ENCODE measurements at places on chromosomes 6 and 20. TPM values are rescaled to one million over a fixed set of nuclear protein-coding genes. Genes with fewer than 3 reads are reported as not detected.

DNA sequence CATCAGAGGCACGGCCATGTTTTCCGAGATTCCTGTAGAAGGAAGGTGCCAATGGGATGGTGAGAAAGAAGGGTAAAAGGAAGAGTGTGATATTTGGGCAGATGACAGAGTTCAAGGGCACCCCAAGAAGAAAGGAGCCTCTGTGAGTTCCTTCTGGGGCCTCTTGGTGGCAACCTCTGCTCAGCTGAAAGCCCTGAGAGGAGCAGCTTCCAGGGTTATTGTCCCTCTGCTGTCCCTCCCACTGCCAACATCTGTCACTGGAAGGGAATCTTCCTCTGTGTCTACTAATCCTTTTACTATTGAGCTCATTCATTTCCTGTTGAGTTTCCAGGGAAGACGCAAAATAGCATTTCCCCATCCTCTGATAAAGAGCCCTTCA is 40.0 kb upstream of the KCNK16 start:
- peak; percentile 19 for DNase-seq

DNA sequence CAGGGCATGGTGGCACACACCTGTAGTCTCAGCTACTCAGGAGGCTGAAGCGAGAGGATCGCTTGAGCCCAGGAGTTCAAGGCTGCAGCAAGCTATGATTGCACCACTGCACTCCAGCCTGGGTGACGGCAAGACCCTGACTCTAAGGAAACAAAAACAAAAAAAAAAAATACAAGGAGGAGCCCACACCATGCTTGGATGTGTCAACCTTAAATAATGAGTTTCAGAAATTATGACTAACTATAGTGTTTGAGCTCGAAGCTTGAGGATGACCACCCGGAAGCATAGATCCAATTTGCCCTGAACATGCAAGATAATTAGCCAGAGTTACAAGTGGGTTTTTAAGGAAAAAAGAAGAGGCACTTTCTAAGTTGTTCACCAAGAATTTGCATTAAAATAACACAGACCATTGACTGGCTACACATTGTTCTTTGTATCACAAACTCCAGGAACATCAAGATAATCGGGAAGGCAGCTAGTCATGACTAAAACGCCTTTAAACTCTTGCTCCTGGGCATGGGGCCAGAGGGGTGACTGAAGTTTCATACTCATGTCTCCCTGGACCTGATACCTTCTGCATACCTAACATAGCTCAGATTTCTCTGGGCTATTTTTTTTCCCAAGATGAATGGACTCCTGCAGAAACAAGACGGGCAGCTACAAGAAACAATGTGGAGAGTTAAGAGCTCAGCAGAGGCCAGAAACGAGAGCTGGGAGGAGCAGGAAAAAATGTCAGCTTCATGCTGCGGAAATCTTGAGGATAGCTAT is 289.6 kb downstream of the PREX1 start:
- peak; percentile 71 for DNase-seq

DNA sequence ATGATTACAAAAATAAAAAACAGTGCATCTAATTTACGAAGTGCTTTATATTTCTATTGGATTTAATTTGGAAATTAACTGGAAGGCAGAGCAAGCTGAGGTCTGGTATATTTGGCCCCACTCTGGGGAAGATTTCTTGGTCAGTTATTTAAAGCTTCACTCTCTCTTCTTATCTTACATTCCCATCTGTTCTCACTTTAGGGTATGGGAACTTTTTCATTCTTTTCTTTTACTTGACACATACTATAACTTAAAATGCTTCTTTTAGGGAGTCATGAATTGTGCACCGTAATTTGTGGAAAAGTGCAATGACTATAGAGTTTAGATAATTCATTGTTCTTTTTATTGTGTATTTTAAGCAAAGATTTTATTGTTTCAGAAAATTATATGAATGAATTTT is 170.4 kb downstream of the BCKDHB start:
- no peak for DNase-seq

- no peak for DNase-seq
Measured at GRCh38 chr6:10401632-10402223, 13.1 kb downstream of the TFAP2A start.

DNA sequence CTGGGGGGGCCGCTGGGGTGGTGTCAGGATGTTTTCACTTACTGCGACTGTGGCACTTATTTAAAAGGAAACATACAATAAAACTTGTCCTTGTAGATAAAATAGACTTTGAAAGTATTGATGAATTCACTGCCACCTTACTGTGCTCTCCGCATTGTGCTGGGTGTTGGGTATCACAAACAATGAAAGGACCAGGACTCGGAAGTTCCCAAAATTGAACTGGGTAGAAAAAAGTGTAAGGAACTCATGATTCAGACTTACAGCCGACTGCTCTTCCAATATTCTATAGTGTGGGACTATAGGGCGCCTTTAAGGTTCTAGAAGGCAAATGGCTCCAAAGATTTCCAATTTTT is 32.1 kb upstream of the ID4 start:
- DNase-seq = no peak

CEBPB gene
- total RNA-seq = 226 TPM

- DNase-seq = no peak
Measured at GRCh38 chr20:5720696-5721095, 29.5 kb upstream of the SHLD1 start.

DNA sequence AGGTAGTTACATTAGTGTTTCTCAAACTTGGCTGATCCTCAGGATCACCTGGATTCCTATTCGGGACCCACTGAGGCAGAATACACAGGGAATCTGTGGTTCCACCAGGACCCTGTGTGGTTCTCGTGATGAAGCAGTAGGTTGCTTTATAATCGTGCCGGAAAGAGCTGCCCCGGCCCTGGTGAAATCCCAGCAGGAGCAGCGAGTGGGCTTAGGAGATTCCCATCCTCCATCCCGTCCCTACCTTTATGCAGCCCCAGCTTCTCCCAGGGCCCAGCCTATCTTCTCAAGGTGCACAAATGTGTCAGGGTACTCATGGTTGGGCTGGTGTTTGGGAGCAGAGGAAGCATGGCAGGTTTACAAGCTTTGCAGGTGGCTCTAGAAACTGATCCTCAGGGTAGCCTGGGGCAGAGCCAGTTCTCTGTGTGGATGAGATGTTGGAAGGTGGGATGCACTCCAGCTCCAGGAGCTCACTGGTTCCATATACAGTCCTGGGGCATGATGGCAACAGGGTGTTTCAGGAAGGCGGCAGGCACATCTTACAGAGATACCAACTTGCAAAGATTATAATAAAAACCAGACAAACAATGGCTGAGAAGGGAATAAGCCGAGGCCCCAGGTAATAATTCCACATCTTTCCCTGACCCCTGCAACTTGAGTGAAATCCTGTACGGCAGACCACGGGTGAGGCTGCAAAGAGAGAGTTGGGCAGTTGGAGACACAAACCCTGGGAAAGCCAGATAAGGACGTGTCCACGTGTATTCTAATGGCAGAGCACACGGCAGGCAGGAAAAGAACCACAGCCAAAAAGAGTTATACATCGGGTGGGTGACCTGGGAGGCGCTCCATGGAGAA is 5.9 kb downstream of the SLC22A1 start:
- DNase-seq = no peak

- DNase-seq = no peak
Measured at GRCh38 chr6:52190409-52190808, 4.2 kb downstream of the IL17A start.

GRCh38 chr6:6663421-6664135 is 75.1 kb downstream of the LY86 start:
- no peak for DNase-seq

HLA-DMA gene
- total RNA-seq = 2.9 TPM

- no peak for DNase-seq
Measured at GRCh38 chr20:35756404-35756803, 14.3 kb upstream of the RBM39 start.

DNA sequence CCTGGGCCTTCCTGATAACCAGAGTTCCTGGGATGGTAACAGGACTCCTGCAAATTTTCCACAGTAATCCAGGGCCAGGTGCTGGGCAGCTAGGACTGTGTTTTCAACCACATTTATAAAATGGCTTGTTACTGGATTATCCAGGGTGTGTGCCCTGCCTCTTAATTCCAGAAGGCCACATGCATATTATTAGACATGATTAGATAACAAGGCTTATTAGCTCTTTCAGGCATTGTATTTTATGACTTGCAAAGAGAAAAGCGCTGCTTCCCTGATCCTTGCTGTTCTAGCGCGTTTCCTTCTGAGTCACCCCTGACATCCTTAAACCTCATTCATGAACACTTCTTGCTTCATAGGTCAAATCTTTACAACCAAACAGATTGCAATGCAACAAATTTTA is 208.6 kb downstream of the UST start:
- no peak for DNase-seq

DNA sequence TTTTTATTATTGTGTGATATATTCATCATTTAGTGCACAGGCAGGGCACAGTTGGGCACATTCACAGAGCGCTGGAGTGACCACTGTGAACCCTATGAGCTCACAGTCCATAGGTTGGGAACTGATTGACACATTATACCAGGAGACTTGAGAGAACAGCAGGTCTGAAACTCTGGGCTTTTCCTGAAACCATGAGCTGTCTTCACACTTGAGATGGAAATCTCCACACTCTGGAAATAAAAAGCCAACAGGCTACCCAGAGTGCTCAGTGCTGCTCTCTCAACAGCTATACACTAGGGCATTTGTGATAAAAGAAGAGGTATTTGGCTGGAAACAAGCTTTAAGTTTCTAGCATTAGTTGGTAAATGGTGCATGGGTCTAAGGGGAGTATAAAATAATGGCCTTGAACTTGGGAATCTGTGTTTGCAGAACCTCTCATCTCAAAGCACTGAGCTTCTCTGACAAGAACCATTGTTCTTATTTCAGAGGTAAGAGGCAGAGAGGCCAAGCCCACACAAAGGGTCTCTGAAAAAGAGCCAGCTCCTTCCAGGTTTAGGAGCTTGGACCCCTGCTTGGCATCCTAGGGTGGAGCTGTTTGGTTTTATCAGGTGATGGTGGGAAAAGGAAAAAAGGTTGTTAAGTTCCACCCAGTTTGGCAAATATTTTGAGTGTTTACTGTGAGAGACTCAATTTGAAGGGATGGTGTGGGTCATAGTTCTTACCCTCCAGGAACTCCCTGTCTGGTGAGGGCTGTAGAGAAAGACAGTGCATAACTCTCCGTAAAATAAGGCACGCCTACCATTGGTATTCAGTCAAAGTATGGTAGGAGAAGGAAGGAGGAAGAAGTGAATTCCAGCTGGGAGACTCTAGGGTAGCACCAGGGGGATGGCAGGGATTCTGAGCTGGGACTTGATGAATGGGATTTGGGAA is 14.5 kb downstream of the CHMP4B start:
- DNase-seq = no peak

OOEP gene
- total RNA-seq = not detected

DNA sequence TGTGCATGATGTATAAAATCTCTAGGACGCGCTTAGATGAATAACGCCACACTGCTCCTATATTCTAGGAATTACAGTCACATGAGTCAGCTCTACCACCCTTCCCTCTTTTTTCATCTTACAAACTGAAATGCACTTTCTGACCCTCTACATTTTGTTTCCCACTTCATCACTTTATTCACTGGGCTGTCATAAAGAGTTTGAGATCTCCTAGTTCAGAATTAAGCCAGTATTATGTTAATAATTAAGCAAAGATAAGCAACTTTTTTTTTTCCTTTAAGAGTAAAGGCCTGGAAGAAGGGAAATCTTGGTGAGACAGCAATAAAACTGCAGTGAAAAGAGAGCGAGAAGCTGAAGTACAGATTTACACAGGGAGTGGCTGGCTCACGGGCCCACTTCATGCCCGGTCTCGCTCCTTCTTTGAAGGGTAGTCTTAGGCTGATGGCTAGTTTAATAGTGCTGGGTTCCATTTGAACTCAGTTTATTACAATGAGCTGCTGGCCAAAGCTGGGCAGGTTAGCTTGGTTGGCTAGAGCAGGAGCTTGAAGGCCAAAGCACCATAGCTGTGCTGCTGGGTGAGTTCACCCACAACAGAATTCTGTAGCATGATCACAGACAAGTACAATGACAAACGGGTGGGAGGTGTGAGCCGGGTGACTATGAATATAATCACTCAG is 110.6 kb downstream of the MAP7 start:
- DNase-seq = no peak

DNA sequence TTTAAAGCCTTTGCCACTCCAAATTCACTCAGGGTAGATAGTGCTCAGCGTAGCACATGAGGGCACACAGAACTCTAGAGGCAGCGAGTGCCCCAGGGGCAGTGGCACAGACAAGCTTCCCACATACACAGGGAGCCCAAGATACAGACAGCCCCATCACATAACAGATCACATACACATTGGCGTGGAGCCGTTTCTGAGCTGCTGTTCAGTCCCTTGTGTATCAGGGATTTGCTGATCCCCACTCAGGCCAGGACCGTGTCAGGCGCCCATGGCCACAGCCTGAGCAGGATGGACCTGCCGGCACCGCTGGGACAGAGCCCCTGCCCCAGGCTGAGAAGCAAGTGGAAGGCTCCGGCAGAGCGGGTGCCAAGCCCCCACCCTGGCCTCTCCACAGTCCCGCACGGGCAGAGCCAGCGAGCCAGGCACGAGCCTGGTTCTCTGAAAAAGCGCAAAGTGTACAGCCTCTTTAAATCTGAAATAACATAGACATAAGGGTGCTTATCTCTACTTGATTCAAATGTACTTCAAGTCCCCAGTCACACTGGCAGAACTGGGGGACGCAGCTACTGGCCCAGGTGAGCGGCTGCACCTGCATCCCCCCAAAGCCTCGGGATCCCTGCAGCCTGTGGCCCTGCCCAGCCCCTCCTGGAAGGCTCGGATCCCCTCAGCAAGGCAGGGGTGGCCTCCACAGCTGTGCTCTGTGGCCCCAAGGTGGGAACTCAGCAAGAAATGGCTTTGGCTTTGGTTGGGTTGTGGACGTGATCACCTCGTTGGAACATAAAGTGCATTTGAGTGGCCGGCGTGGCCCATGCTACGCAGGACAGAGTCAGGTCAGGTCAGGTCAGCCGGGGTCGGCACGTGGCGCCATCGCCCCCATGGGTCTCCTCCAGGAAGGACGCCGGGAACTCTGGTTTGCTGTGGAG is 231.3 kb downstream of the ERMARD start:
- DNase-seq = no peak

DNA sequence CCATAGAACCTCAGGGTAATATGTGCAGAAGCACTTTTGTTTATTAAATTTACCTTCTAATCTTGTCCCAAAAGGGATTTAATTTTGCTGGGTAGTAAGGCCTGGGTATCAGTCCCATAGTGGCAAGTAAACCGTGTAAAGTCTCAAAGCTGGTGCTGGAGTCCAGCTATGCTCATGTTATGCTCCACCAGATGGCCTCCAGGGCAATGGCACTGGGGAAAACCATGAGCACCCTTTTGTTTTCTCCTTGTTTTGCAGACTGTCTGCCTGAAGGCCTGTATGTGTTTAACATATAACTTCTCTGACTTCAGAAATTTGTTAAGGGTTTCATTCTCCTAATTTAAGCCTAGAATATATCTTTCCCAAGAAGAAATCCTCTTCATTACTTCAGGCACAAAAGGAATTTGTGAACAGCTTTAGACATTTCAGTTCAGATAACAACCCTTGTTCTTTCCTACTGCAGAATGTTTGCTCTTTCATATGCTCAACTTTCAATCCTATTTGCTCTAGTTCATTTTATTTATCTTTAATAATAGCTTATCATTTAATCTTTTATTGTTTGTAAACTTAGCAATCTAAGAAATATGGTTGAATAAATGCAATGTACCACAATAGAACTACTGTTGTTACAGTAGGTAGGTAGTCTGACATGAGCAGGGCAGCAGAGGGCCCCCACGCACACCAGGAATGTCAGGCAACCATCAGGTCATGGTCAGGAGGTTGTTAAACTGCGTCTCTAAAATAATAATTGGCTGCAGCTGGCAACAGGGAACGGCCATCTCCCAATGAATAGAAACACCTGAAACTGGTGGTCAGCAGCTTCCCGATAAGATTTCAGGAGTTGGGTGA is 162.8 kb downstream of the TENT5A start:
- DNase-seq = no peak

SNX3 gene
- 138 TPM for total RNA-seq

- DNase-seq = peak; percentile 33
Measured at GRCh38 chr20:62651285-62652021, 9.2 kb downstream of the SLCO4A1 start.

Measured in MCF 10A (cell line).